ENCODE measurements at places on chromosomes 13 and 19. TPM values are rescaled to one million over a fixed set of nuclear protein-coding genes. Genes with fewer than 3 reads are reported as not detected.

ZNF714 gene
- polyA plus RNA-seq: 1.2 TPM

ZNF541 gene
- 0.38 TPM for polyA plus RNA-seq

SULT2A1 gene
- 23.7 TPM for polyA plus RNA-seq

ZNF415 gene
- polyA plus RNA-seq: 5.0 TPM

KLF16 gene
- polyA plus RNA-seq: 5.1 TPM

ZNF534 gene
- polyA plus RNA-seq: 0.77 TPM

OR10H1 gene
- not detected for polyA plus RNA-seq

CEACAM7 gene
- polyA plus RNA-seq: 7.4 TPM

- DNase-seq: no peak
- no peaks in the 10 kb centered on the region for H3K4me1 ChIP-seq
- H3K36me3 ChIP-seq: no peaks in the 10 kb centered on the region
- H3K4me3 ChIP-seq: no peak overlapping the region
Observed at GRCh38 chr13:56923626-56924140, 217.0 kb upstream of the PRR20A start.

DNA sequence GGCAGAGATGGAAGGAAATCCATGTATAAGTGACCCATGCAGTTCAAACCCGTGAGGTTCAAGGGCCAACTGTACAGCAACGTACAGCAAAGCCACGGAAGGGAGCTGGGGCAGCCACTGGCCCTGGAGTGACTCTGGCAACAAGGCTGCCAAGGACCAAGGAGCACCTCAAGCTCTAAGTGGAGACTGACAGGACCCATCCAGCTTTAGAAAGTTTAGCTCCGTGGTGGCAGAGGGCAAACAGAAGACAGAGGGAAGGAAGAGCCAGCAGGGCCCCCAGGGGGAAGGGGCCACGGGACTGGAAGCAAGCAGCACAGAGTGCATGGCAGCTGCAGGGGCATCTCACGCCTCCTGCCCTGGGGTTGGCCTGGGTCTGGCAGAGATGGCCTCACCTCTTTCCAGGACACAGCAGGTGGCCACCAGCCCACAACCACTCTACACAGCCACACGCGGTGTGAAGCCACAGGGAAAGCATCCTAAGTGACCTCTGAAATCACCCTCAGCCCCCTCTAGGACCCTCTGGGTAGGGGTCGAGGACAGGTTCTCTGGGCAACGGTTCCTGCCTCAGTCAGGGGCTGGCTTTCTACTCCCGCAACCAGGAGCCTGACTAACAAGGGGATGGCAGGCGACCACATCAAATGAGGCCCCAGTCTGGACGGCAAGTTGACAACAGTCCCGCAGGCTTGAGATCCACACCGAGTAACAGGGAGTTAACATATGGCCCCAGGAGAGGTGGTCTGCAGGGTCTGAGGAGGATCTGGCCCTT lies 3.8 kb downstream of the MIER2 start:
- no peak overlapping the region for H3K27ac ChIP-seq
- H3K4me3 ChIP-seq: no peak overlapping the region
- no peaks in the 10 kb centered on the region for H3K4me1 ChIP-seq
- no peaks in the 10 kb centered on the region for H3K27me3 ChIP-seq
- H3K36me3 ChIP-seq: no peaks in the 10 kb centered on the region
- DNase-seq: peak; percentile 57

- no peak for DNase-seq
- H3K4me1 ChIP-seq: no peaks in the 10 kb centered on the region
- no peaks in the 10 kb centered on the region for H3K36me3 ChIP-seq
Observed at GRCh38 chr13:98609756-98610155, 32.8 kb upstream of the STK24 start.

- H3K36me3 ChIP-seq: no peaks in the 10 kb centered on the region
- H3K27ac ChIP-seq: no peak overlapping the region
- no peaks in the 10 kb centered on the region for H3K4me1 ChIP-seq
- H3K27me3 ChIP-seq: no peaks in the 10 kb centered on the region
Observed at GRCh38 chr19:23587546-23587945, 99.5 kb downstream of the ZNF675 start.

GRCh38 chr19:38394488-38394887 lies 6.0 kb downstream of the SPRED3 start:
- no peak overlapping the region for H3K4me3 ChIP-seq
- H3K27ac ChIP-seq: no peak overlapping the region
- no peaks in the 10 kb centered on the region for H3K27me3 ChIP-seq
- H3K4me1 ChIP-seq: no peaks in the 10 kb centered on the region
- H3K36me3 ChIP-seq: no peaks in the 10 kb centered on the region
- no peak for DNase-seq

DNA sequence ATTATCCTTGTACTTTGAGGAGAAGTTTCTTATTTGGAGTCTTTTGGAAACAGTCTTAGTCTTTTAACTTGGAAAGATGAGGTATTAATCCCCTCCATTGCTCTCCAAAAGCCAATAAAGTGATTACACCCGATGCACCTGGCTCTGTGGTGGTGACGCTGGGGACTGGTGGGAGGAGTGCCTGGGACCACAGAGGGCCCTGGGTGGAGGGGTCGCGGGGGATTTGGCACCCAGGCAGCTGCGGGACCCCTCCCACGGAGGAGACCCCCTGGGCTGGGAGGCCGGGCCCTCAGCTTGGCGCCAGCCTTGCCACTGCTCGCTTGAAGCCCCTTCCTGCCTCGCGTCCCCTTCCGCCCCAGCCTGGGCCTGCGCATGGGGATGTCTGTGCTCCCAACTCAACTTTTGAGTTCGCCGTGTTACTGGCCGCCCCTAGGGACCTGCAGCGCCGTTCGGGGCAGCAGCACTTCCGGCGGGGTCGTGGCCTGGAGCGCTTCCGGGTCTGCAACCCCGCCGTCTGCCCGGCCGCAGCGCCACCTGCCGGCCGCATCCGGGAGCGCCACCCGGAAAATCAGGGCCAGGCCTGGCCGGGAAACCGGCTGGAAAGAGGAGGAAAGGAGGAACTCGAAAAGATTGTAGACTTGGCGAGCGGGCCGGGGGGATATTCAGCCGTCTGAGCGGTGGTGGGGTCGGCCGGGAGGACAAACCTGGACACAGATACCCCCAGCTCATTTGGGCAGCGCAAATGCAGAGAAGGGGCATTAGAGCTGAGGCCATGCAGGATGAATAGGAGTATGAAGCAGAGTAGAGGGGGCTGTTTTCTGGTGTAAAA lies 8.4 kb downstream of the PEAK3 start:
- H3K27me3 ChIP-seq: no peaks in the 10 kb centered on the region
- peaks cover 2% of the 10 kb centered on the region for H3K36me3 ChIP-seq
- DNase-seq: peak; percentile 93

DNA sequence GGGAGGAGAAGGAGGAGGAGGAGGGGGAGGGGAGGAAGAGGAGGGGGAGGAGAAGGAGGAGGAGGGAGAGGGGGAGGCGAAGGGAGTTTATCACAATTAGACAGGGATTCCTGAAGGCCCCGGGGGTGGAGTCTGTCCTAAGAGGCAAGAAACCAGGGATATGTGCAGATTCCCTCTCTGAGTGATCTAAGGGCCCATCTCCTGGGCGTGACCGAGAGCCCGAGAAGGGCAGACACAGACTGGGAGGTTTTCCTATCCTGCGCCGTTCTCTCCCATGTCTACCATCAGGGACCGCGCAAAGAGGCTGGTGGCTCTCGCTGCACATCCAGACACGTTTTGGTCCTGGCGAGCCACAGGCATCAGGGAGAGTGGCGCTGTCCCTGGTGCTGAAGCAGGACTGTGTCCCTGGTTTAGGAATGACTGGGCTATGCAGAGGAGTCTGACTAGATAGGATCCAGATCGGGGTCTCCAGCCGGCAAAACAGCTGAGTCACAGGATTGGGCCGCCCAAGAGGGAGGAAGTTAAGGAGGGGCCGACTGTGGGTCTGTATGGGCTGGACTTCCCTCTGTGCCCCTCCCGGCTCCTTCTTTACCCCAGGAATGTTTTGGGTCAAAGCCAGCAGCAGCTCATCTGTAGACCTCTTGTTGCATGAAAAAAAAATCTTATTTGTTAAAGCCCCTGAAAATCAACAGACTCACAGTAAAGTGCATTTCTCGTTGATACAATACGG lies 17.9 kb upstream of the ZNF175 start:
- H3K36me3 ChIP-seq: no peaks in the 10 kb centered on the region
- no peaks in the 10 kb centered on the region for H3K4me1 ChIP-seq
- H3K4me3 ChIP-seq: no peak overlapping the region
- peak; percentile 78 for DNase-seq
- no peak overlapping the region for H3K27ac ChIP-seq

GRCh38 chr19:17137417-17137816 lies 61.8 kb downstream of the MYO9B start:
- no peak for DNase-seq
- H3K36me3 ChIP-seq: no peaks in the 10 kb centered on the region
- H3K4me3 ChIP-seq: no peak overlapping the region

- H3K4me1 ChIP-seq: no peaks in the 10 kb centered on the region
- peaks cover 1% of the 10 kb centered on the region for H3K27me3 ChIP-seq
- no peak overlapping the region for H3K4me3 ChIP-seq
- DNase-seq: no peak
- H3K27ac ChIP-seq: no peak overlapping the region
- H3K36me3 ChIP-seq: no peaks in the 10 kb centered on the region
Observed at GRCh38 chr13:53447863-53448262, 419.2 kb downstream of the OLFM4 start.

- no peak overlapping the region for H3K4me3 ChIP-seq
- peak; percentile 50 for DNase-seq
- no peaks in the 10 kb centered on the region for H3K27me3 ChIP-seq
- H3K36me3 ChIP-seq: no peaks in the 10 kb centered on the region
Observed at GRCh38 chr19:54434112-54434872, 14.7 kb upstream of the LENG8 start.

DNA sequence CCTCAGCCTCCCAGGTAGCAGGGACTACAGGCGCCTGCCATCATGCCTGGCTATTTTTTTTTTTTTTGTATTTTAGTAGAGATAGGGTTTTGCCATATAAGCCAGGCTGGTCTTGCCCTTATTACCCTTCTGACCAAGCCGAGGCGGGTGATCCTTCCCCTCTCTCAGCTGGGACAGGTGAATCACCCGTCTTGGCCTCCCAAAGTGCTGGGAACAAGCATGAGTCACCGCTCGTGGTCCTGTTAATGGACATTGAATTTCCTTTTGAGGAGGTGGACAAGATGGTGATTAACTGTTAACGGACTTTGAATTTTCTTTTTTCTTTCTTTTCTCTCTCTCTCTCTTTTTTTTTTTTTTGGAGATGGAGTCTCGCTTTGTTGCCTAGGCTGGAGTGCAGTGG lies 10.6 kb downstream of the CD70 start:
- no peaks in the 10 kb centered on the region for H3K4me1 ChIP-seq
- H3K4me3 ChIP-seq: no peak overlapping the region
- no peak for DNase-seq
- H3K27ac ChIP-seq: no peak overlapping the region
- no peaks in the 10 kb centered on the region for H3K36me3 ChIP-seq
- H3K27me3 ChIP-seq: no peaks in the 10 kb centered on the region

GRCh38 chr19:54795758-54796157 lies 7.7 kb upstream of the KIR2DL4 start:
- H3K4me3 ChIP-seq: no peak overlapping the region
- H3K4me1 ChIP-seq: no peaks in the 10 kb centered on the region
- DNase-seq: no peak

DNA sequence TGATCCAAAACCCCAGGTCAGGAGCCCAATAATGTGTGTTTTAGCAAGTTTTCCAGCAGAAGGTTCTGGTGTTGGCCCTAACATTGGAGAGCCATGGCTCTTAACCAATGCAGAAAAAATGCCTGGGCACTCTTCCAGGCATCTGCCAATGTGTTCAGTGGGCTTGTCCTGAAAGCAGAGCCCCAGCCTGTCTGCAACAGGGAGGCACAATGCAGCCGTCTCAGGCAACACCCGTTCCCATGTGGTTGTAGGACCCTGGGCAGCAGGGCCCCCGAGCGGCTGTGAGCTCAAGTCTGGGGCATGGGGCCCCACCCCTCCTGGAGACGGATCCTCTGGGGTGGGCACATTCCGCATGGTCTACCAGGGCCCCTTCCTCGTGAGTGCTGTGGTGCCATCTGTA lies 58.1 kb upstream of the SIAH3 start:
- DNase-seq: no peak
- H3K27ac ChIP-seq: no peak overlapping the region
- no peaks in the 10 kb centered on the region for H3K36me3 ChIP-seq
- no peaks in the 10 kb centered on the region for H3K4me1 ChIP-seq
- no peak overlapping the region for H3K4me3 ChIP-seq

GRCh38 chr19:35458731-35459391 lies 10.8 kb downstream of the FFAR2 start:
- DNase-seq: no peak
- no peak overlapping the region for H3K4me3 ChIP-seq
- H3K27me3 ChIP-seq: no peaks in the 10 kb centered on the region

DNA sequence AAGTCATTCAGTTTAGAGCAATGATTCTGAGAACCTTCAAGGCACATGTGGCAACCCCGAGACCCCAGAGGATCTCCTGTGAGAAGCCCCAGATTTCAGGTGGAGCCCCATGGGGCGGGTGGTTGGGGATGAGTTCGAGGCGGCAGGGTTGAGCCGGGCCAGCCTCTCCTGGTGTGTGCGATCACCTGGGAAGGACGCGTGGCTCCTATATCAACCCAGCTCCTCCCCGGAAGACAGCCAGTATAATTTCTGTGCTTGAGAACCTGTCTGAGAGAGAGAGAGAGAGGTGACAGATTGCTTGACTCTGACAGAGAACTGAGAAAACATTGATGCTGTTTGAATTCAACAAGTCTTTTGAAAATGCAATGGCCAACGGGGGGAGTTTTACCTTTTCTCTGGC lies 89.0 kb downstream of the TEX29 start:
- H3K4me3 ChIP-seq: no peak overlapping the region
- H3K4me1 ChIP-seq: no peaks in the 10 kb centered on the region
- H3K27ac ChIP-seq: no peak overlapping the region

DNA sequence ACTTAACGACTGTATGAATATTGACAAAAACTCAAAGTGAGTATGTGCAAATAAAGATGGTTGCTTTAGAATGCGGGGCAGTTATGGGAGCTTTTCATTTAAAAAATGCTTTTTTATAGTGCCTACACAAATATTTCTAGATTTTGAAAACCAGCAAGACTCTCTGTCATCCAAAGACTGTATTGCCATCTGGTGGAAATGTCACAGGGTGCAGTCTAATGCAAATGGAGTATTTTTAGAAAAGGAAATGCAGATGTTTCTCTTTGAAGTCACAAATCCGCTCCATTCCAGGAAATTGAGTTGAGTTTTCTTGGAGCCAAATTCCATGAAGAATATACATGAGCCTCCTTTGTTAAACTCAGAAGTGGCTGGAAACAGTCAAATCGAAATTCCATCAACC lies 2.3 kb upstream of the C1QTNF9B start:
- no peaks in the 10 kb centered on the region for H3K4me1 ChIP-seq
- no peaks in the 10 kb centered on the region for H3K27me3 ChIP-seq
- no peaks in the 10 kb centered on the region for H3K36me3 ChIP-seq
- no peak overlapping the region for H3K27ac ChIP-seq
- no peak for DNase-seq
- no peak overlapping the region for H3K4me3 ChIP-seq
